ENCODE measurements at places on chromosomes 6 and 20.

GRCh38 chr6:144944106-144944505 is 659.0 kb downstream of the UTRN start:
- no peak for DNase-seq

- no peak for DNase-seq
These were observed 38.3 kb downstream of the MAFB start for GRCh38 chr20:40650707-40651106.

DNA sequence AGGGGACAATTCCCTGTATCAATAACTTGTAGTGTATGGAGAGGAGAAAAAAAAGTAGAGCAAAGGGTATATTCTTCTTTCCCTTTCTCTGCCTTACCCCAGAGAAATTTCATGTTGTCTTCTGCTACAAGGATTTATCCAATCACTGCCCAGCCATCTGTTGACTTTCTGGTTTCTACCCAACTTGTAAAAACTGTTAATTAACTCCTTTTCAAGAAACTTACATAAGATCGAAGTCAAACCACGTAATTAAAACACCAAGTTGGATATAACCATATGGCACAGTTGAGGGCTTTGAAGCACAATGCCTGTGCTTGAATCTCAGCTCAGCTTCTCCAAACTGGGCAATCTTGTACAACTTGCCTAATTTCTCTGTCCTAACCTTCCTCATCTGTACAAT is 99.5 kb downstream of the MAN1A1 start:
- DNase-seq: no peak

DNA sequence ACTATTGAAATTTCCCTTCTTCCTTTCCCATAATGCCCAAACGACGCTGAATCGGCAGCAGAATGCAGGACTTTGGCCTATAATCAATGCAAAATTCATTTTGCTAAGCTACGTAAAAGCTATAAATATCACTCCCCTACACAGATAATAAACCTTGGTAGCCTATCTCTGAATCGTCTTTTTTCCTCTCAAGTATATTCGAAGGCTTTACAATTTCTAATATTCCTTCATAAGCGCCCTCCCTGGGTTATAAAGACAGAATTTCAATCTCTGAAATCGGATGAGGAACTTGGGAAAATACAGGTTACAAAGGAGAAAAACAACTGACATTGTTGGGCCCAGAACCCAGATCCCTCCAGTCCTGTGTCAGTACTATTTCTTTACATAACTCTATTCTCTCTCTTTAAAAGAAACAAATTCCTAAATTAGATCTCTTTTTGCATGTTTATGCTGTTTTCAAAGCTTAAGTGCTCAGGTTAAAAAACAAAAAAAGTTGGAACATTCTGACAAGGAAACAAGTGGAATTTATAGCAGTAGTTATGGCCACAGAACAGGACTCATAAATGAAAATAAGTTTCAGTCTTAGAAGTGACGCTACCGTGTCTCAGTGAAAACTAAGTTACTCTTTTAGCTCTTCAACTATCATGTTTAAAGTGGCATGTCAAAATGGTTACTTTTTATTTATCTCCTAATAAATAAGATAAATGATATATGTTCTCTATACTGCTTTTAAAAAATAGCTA is 84.5 kb downstream of the SESN1 start:
- DNase-seq: no peak

DNA sequence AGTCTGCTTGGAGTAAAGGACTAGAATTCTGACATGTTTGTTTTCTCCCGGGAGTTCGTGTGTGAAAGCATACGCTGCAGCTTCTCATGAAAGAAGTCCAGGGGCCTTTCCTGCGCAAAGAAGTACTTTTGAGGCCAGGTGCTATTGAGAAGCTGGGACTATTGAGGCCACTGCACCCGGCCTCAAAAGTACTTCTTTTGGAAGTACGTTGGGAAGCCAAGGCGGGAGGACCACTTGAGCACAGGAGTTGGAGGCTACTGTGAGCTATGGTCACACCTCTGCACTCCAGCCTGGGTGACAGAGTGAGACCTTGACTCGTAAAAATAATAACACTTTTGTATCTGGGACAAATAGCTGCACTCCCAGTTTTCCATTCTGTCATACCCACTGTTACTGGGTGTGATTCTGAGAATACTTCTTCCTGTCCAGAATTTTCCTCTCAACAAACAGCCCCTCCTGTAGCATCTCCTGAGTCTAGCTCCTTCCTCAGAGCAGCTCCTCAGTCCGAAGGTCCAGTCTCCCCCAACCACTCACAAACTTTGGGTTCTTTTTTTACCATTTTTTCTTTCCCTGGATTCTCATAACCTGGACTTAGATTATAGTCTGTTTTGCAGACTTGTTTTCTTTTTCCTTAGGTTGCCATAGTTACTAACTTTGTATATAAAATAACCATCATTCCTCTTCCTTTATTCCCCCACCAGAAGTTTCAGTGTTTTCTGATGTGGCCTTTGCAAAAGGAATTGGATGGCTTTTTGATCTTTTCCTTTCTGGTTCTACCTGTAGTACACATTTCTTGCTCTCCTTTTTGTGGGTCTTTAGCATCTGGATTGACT is 12.7 kb downstream of the STK35 start:
- no peak for DNase-seq

DNA sequence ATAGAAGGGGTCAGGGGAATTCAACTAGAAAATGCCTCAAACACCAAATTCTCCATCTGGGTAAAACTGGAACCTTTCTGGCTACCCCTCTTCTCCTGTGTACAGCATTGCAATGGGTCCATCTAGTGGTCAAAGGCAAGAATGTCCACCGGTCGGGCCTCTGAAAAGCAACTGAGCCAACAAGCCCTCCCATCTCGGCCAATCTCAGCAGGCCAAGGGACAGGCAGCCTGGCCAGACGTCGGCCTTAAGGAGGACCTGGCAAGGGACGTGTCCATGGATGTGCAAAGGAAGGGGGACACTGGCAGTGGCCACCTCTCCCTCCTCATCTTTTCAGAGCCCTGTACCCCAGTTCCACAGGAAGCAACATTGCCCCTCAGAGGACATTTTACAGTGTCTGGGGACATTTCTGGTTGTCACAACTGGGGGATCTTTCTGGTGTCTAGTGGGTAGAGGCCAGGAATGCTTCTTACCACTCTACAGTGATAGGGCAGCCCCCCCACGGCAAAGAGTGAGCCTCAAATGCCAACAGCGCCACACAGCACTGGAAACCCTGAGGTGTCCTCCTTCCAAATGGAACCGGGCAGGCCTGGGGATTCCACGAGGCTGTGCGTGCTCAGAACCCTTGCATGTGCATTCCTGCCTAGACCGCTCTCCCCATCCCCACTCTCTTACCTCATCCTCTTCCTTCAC is 99.8 kb upstream of the FOXA2 start:
- DNase-seq: no peak

GRCh38 chr20:22572023-22572422 is 12.3 kb downstream of the FOXA2 start:
- no peak for DNase-seq
